IMR-90 (cell line): ENCODE measurements at places on chromosomes 6 and 20. TPM values are rescaled to one million over a fixed set of nuclear protein-coding genes. Genes with fewer than 3 reads are reported as not detected.

The C6orf118 gene
- polyA plus RNA-seq, result not detected in 2 replicates

The PNLDC1 gene
- polyA plus RNA-seq, result not detected in 2 replicates

DNA sequence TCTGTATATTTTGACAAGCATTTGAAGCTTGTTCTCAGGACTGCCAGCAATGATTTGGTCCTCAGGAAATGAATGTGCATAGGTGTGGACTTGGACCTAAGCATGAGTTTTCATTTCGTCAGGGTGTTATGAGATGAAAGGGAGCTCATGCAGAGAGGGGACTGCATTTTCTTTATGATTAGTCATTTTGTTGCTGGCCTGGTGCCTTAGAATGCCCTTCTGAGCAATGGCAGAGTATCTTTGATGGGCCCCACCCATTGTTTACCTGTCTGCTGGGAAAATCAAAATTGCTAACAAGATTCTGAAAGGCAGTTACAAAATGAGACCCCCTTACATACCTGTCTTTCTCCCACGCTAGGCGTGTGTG lies 51.5 kb upstream of the MTHFD1L start:
- DNase-seq, result peak; percentile 43

DNA sequence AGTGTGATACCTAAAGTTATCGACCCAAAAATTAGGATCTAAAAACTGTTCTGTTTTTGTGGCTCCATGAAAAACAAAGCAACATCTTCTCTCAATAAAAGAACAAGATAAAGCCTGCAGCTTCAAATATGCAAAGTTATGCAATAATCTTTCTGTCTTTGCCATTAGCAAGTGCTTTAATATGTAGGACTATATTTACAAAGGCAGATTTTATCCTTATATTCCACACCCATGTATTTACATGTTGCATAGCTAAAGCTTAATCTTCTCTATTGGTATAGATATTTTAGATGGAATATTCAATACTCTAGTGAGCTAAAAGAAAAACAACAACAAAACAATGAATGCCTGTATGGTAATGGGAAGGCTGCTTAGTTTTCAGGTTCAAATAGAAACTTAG lies 628.2 kb downstream of the PHF3 start:
- no peak for DNase-seq

GRCh38 chr20:43681991-43682410 lies 15.1 kb downstream of the MYBL2 start:
- no peak for DNase-seq

The ECT2L gene
- not detected in 2 replicates for polyA plus RNA-seq

GRCh38 chr6:156883497-156884252 lies 106.5 kb downstream of the ARID1B start:
- DNase-seq, result peak; percentile 35

The COL21A1 gene
- polyA plus RNA-seq, result 0.05 TPM in 1 of 2 replicates, not detected in the other

DNA sequence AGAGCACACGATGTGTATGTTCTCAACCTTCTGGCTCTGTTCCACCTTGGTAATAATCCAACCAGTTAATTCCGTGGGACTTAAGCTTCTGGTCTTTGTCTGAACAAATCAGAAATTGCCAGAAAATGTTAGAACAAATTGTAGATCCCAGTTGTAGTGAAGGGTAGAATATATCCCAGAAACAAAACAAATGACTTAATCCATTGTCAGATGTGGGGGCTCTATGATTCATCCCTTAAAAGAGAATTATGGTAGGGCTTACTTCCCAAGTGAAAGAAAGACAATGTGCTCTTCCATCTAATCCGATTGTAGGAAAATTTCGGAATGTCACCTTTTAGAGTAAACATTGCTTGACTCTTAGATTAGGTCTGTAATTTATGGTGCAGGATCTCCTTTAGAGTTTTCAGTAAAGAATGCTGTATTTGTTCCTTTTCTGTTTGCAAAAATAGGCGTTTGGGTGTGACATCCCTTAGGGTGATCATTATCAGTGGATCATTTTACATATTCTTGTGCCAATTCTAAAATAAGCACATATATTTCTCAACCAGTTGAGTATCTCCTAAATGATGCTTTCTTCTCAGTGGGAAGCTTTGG lies 234.5 kb upstream of the ZNF217 start:
- DNase-seq, result peak; percentile 98

- DNase-seq, result peak; percentile 28
These were observed 44.9 kb upstream of the BCAS1 start for GRCh38 chr20:54115172-54115854.

The RING1 gene
- polyA plus RNA-seq, result 38.2 and 40.8 TPM in 2 replicates
